ENCODE measurements at places on chromosomes 3 and 15. TPM values are rescaled to one million over a fixed set of nuclear protein-coding genes. Genes with fewer than 3 reads are reported as not detected.

The IL16 gene
- polyA plus RNA-seq: 6.3 TPM

The FOXB1 gene
- 0.09 TPM for polyA plus RNA-seq

The SPESP1 gene
- polyA plus RNA-seq: 6.4 TPM

The ATP13A5 gene
- 0.20 TPM for polyA plus RNA-seq

The SPATA12 gene
- not detected for polyA plus RNA-seq

The GXYLT2 gene
- polyA plus RNA-seq: 13.9 TPM

The SAMD7 gene
- not detected for polyA plus RNA-seq

The PPARG gene
- 37.3 TPM for polyA plus RNA-seq

The CHRM5 gene
- polyA plus RNA-seq: 0.17 TPM

Measured in right renal pelvis (tissue), 4 donors.